ENCODE measurements at places on chromosomes 7 and 10.

DNA sequence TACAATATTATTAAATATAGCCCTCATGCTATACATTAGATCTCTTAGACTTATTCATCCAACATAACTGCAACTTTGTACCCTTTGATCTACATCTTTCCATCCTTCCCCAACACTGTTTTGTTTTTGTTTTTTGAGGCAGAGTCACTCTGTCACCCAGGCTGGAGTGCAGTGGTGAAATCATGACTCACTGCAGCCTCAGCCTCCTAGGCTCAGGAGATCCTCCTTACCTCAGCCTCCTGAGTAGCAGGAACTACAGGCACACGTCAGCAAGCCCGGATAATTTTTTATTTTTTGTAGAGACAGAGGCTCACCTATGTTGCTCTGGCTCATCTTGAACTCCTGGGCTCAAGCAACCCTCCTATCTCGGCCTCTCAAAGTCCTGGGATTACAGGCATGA is 53.3 kb downstream of the NT5C2 start:
- DNase-seq: no peak

DNA sequence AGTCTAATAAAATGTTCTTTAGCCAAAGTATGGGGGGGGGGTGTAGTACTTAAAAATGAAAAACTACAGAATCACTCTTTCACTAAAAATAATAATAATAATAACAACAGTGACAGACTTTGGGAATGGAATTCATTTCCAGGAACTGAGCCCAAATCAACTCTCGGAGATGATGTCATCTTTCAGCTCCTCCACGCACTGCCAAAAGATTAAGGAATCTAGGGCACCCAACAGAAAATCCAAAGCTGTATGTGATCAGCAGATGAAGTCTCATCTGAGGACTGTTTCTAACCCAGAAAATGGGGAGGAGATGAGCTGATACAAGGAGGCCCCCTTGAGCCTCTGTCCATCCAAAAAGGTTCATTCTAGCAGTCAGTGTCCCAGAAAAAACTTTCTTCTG is 54.5 kb downstream of the GRB10 start:
- DNase-seq: no peak

- DNase-seq: no peak
Observed at GRCh38 chr10:52074505-52075026, 239.5 kb upstream of the DKK1 start.

DNA sequence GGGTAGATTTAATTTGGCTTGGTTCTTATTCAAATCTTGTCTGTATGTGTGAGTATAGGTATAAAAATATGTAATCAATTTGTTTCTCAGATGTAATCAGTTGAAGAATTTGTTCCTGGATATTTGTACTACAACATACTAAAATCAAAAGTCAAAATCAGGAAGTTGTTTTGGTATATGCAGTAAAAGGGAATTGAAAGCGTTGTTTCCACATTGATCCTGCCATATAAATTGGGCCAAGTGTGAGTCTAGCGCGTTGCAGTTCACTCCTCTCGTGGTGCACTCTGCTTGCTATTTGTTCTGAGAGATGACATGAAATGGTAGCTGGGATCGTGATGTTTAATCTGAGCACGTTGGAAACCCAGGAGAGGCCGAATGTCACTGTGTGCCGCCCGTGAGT is 55.9 kb downstream of the SHH start:
- no peak for DNase-seq

DNA sequence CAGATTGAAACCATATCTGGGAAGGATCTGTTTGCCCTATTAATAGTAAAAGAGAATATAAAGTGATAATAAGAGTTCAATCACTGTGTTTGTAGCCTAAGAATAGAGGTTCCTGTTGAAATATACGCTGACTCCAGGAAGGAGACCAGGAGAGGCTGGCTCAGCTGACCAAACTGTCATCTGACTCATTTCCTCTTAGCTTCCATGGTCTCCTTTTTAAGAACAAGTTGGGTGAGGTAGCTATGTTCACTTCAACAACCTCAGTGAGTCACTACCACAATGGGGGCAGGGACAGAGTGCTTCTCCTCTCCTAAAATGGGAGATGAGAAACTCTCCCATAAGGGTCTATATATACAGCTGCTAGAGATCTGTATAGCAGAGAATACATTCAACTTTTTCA is 543.3 kb downstream of the CALN1 start:
- no peak for DNase-seq

- DNase-seq: peak; percentile 51
Observed at GRCh38 chr10:42951486-42952251, 125.2 kb upstream of the RET start.

DNA sequence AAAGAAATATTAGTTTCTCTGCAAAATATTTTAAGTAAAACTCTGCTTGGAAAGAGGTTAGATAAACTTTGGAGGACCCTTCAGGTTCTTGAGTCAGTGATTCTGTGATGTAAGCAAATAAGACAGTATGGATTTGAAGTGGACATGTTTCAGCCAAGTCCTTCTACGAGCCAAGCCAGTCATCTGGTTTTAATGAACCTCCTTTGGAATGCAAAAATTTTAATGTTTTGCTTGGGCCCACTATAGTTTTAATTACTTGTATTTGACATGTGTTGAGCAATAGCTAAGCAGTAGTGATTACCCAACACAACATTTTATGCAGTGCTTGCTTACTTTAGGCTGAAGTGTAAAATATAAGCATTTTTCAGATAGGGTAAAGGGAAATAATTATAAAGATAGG is 296.3 kb upstream of the SEMA3D start:
- no peak for DNase-seq

- peak; percentile 83 for DNase-seq
Observed at GRCh38 chr7:6589829-6590644, at the start of gene INTS15. TSS of gene INTS15 (plus strand) at chr7:6590021. CDS start at chr7:6590284, 263 bp downstream.

GRCh38 chr10:97072851-97073665 is 112.7 kb downstream of the SLIT1 start:
- peak; percentile 84 for DNase-seq

GRCh38 chr7:73332447-73332846 is 4.5 kb downstream of the FKBP6 start:
- no peak for DNase-seq

Data from neuronal stem cell (in vitro differentiated cells).